ENCODE measurements at places on chromosomes 7 and 10.

DNA sequence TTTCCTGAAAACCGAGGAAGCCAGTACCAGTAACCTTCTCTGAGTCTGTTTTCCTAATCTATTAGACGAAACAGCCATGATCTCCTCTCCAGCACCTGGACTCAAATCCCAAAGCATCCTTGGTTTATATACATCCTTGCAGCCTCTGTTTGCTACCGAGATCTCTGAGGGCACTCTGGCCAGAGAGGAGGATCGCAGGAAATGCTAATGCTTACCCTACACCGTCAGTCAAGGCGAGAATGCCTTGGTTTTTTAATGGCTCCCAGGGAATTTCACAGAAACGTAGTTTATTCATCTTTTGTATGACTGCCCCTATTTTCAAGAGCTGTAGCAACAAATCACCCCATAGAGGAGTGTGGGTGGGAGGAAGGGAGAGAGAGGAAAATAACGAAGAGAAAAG lies 91.5 kb upstream of the CALN1 start:
- no peak for DNase-seq

DNA sequence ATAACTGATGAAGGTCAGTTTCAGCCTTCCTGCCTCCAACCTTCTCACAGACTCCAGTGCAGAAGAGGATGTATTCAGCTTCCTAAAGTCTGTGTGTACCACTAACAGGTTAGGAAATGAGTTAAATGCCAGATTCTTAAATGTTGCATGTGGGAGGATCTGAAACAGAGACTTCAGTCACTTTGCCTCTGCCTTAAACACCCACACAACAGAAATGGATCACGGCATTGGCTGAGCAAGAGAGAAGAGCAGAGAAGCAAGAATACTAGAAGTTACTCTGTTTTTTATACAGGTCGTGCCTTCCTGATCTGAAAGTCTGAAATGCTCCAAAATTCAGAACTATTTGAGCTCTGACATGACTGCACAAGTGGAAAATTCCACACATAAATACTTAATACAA lies 98.9 kb upstream of the ARHGAP21 start:
- DNase-seq = no peak

- DNase-seq = no peak
These were observed 91.2 kb upstream of the IFRD1 start for GRCh38 chr7:112359086-112359485.

DNA sequence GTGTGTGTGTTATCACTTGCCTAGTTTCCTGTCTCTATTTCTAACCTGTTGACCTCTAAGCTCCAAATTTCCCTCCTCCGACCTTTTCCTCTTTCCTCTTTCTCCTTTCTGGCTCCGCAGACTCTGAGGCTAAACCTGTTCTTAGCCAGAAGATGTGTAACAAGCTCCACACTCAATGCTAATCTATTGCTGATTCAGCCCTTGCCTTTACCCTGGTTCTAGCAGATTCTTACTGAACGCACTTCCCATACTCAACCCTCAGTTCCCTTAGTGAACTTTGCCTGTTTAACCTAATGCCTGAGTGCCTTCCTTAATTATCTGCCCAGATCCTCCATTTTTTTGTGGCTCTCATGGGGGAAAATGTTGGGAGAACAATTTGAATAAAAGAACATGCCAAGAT lies 30.0 kb upstream of the SGMS1 start:
- DNase-seq = no peak

- DNase-seq = no peak
These were observed 1176.0 kb upstream of the AUTS2 start for GRCh38 chr7:68422281-68422680.

DNA sequence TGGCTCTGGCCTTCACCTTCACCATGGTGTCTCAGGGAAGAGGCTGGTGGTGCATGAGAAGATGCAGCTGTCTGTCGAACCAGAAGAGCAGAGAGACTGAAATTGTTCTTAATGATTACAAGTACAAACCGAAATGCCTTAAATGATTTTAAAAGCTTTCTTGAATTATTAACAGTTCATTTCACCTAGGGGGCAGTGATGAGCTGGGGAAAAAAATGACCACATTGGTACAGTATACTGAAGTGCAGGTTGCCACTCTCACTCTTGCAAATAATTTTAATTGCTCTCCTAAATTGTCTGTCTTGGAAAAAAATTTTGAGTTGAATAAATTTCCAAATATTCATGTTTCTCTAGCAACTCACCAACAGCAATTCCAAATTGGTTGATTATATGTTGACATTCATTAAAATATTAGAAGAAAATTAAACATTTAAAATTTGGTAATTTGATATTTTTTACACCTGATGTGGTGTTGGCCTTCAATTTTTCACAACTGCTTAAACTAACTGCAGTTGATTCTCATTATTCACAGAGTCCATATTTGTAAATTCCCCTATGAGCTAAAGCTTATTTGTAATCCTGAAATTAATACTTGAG lies 692.6 kb downstream of the ZWINT start:
- DNase-seq = no peak

GRCh38 chr10:100510533-100511308 lies 8.9 kb downstream of the SEC31B start:
- DNase-seq = peak; percentile 59

GRCh38 chr7:82624337-82624736 lies 180.8 kb upstream of the CACNA2D1 start:
- no peak for DNase-seq

GRCh38 chr10:28892818-28893547 lies 215.7 kb downstream of the BAMBI start:
- DNase-seq = no peak

- DNase-seq = no peak
These were observed 61.9 kb downstream of the MCU start for GRCh38 chr10:72753760-72754231.

- no peak for DNase-seq
These were observed 212.7 kb upstream of the KCND2 start for GRCh38 chr7:120060281-120060680.

DNA sequence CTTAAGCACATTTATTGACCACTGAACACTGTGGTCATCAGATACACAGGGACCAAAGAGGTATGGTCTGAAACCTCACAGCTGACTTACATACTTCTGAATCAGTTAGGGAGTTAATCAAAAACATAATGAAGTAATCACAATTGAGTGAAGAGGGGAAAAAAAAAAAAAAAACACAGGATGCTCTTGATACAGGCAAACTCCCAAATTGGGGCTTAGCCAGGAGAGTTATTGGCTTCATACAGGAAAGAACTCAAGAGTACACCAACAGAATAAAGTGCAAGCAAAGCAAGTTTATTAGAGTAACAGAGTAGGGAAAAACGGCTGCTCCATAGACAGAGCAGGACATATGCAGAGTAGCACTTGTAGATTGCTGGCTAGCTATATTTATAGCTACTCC lies 917.0 kb downstream of the CNTNAP2 start:
- DNase-seq = no peak

DNA sequence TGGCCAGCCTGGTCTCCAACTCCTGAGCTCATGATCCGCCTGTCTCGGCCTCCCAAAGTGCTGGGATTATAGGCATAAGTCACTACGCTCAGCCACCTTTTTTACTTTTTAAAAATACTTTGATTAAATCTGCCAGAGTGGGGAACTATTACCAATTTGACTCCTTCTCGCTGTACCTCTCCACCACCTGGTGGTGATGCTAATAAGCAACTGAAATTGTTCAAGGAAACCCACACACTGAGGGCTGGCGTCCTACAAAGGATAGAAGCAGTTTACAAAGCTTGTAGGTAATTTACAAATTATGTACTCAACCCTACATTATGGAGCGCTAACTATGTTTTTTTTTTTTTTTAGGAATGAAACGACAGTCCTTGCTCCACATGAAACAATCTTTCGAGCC lies 111.1 kb downstream of the CPED1 start:
- no peak for DNase-seq

DNA sequence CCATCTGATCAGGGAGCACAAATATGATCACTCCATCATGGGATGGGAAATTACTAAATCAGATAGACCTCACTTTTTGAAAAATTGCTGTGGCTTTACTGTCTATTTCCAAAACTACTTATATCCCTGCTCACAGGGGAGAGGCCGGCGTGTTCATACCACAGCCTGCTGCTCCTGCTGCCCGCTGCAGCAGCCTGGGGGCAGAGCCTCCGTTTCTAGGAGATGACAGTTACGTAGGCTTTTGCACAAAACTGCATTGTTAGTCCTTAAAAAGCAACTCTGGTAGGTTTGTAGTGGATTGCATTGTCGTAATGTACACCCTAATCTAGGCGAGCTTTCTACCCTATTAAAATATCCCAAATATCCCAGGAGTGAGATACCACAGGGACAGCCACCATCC lies 203.7 kb downstream of the EBF3 start:
- no peak for DNase-seq

GRCh38 chr7:141272417-141272816 lies 198.6 kb downstream of the TMEM178B start:
- DNase-seq = no peak

- DNase-seq = no peak
These were observed 201.0 kb downstream of the CALN1 start for GRCh38 chr7:72211175-72211574.

DNA sequence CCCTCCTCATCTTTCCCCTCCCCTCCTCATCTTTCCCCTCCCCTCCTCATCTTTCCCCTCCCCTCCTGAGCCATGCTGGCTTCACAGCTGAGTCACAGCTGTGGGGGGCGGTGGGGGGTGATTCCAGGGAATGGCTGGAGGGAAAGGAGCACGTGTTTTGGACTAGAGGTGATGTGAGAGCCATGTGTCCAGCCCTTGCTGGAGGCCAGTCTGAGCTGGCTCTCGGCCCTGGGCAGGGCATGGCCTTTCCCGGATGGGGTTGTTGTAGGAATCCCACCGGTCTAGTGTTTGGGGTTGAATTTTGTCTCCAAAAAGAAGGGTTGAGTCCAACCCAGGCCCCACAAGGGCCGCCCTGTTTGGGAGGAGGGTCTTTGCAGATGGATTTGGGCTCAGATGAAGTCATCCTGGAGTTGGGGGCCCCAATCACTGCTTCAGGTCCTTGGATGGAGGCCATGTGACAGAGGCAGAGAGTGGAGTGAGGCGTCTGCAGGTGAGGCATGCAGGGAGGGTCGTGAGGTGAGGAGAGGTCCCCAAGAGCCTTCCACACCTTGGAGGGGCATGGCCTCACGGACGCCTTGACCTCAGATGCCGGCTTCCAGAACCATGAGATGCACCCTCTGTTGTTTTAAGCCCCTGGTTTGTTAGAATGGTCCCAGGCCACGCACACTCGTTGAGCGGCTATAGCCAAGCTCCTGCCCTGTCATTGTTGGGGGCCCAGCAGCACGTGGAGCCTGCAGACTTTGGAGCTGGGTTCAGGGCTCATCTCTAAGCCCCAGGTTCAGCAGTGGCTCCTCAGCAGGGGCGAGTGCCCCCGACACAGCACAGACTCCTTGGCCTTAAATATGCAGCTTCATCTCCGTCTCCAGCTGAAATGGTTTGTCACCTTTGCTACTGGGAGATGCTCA lies 101.6 kb downstream of the DNAJB6 start:
- DNase-seq = no peak

GRCh38 chr10:55174419-55174818 lies 373.4 kb upstream of the PCDH15 start:
- no peak for DNase-seq

DNA sequence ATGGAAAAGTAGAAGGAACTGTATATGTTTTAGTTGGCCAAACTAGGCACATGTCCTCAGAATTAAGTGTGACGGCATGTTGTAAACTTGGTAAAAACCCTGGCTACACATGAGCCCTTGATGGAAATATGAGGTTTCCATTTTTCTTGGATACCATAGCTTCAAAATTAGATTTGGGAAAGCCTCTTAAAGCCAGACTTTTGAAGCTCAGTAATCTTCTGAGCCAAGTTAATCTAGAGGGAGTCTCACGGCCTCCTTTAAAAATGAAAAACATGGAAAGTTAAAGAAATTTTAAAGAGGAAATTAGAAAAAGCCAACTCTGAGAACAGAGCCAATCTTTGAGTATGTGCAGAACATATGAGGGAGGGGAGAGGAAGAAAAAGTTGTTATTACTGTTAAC lies 376.0 kb downstream of the CTNNA3 start:
- no peak for DNase-seq

GRCh38 chr10:71873582-71874211 lies 22.6 kb upstream of the PSAP start:
- DNase-seq = no peak

DNA sequence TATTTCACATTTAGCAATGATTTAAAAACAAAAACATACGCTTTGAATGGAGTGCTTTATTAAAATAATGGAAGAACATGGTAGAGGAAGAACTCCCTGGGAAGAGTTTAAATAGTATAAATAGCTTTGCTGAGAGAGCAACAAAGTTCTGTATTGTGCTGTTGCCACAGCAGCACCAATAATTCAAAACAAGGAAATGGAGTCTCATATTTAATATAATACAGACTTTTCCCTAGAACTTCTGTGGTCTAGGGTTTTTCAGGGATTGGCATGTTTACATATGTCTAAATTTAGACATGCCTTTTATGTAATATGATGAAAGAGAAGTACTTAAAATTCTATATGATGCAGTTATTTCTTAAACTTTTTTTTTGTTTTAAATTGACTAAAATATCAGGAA lies 217.2 kb upstream of the HDAC9 start:
- no peak for DNase-seq

DNA sequence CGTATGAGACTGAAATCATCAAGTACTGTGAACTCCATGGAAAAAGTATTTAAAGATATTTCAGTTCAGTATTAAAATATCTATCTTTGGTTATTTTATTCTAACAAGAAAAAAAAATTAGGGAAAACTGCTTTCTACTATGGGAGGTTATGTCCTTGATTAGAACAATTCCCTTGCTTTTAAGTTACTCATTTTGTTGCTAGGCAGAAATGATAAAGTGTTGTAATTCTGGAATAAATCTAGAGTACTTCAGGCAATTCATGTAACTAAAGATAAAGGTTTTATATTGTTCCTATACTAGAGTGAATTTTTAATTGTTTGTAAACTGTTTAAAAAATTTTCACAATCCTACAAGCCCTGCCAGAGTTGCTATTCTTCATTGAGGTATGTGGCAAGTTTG lies 92.0 kb downstream of the BBS9 start:
- DNase-seq = no peak

- DNase-seq = no peak
These were observed 1.1 kb upstream of the FEZF1 start for GRCh38 chr7:122305475-122306319.

GRCh38 chr7:1564603-1565022 lies 5.2 kb downstream of the PSMG3 start:
- no peak for DNase-seq

DNA sequence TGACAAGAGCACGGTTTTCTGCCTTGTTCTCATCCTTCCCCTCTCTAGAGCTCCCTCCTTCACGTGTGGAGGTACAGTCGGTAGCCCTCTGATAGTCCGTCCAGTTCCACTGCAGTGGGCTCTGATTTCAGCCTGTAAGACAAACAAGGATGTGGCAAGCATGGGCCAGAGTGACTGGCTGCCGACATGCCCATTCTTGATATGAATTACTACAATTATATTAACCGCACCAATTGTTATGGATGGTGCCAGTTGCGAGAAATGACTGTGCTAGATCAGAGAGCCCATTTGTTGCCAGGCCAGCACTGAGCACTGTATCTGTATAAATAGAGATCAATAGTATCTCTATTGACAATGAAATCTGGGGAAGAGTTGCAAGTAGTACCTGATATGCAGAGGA lies 146.6 kb downstream of the CHN2 start:
- no peak for DNase-seq
